ENCODE measurements at places on chromosomes 1 and 21.

DNA sequence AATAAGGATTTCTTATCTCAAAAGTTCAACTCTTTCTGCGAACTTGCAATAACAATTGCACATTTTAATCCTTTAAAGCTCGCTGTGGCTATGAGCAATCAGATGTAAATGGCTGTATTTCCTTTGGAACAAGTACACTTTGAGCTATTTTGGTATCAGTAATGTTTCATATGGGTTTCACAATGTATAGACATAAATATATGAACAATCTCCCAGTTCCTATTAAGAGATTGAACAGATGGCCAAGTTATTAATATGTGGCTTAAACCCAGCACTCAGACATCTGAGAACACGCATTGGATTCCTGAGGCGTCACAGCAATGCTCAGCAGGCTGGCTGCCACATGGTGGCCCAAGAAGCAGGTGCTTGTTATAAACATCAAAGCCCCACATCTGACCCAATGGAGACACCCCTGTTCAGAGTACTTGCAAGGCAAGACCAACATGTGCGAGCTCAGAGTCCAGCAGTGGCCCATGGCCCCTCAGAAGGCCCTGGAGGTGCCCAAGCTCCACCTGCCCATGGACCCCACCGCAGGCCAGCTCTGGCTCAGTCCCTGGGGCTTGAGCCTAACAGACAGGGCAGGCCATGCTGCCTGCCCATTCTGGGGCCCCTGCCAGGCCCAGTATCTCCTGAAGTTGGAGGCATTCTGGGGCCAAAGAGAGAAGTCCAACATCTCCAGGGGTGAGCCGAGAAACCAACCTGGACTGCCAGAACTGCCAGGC is 23.7 kb downstream of the PSMG1 start:
- no peak for DNase-seq

- DNase-seq = no peak
Measured at GRCh38 chr1:26790551-26790953, 2.8 kb downstream of the PIGV start.

- no peak for DNase-seq
Measured at GRCh38 chr1:89310505-89310904, 37.8 kb upstream of the GBP5 start.

- no peak for DNase-seq
Measured at GRCh38 chr1:29243871-29244200, 7.5 kb downstream of the PTPRU start.

DNA sequence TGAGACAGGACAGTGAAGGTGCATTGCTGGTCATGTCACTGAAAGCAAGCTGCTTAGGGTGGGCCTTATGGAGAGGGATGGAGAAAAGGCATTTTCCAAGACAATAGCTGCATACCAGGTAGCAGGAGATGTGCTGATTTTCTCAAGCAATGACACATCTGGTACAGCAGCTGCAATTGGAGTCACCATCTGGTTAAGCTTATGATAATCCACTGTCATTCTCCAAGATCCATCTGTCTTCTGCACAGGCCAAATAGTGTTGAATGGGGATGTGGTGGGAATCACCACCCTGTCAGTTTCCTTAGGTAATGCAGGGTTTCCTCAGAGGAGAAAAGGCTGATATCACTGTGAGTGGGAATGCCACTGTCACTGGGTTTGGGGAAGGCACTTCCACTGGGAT is 54.6 kb downstream of the ADSS2 start:
- no peak for DNase-seq

- DNase-seq = no peak
Measured at GRCh38 chr1:193036337-193037047, 22.7 kb downstream of the UCHL5 start.

DNA sequence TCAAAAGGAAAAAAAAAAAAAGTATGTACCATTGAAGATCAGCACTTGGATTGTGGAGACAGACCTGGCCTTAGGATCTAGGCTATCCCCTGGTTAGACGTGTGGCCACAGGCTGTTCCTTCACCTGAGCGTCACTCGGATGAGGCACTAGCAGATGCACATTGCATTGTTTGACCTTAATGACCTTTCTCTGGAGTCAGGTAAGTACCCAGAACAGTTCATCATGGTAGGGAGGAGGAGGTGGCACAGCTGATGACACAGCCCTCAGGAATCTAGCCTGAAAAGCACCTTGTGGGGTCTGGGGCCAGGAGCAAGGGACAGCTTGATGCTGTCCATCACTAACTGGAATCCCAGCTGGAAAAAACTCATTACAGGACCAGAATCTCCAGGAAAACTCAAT is 21.2 kb downstream of the NECAP2 start:
- no peak for DNase-seq

- no peak for DNase-seq
Measured at GRCh38 chr1:232684371-232685105, 54.6 kb upstream of the SIPA1L2 start.

DNA sequence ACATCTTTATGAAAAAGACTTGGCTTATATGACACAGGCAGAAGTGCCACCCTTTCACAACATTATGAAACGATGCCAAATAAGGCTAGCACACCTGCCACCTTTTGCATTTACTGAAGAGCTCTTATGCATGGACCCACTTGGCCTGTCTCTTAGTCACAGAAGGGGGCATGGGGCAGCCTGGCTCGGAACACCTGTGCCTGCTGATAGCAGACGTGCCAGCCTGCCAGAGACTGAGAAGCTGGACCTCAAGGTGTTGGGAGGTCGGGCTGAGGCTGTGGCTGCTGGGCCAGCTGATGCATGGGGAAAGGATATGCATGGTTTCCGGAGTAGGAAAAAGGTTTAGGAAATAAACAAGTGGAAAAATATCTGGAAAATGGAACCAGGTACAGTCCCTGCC is 21.5 kb downstream of the RCAN1 start:
- DNase-seq = no peak

DNA sequence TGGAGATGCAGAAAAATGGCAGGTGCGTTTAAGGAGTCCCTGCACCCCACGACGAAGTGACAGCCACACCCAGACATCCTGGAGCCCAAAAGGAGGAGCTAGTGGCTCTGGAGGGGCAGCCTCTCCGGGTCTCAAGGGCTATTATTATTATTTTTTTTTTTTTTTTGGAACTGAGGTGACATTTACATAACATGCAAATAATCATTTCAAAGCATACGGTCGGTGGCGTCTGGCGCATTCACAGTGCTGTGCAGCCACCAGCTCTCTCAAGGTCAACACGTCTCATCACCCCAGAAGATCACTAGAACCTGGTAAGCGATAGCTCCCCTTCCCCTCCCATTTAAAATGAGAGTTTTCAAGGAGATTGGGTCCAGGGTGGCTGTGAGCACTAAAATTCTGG is 67.5 kb upstream of the PDE9A start:
- no peak for DNase-seq

DNA sequence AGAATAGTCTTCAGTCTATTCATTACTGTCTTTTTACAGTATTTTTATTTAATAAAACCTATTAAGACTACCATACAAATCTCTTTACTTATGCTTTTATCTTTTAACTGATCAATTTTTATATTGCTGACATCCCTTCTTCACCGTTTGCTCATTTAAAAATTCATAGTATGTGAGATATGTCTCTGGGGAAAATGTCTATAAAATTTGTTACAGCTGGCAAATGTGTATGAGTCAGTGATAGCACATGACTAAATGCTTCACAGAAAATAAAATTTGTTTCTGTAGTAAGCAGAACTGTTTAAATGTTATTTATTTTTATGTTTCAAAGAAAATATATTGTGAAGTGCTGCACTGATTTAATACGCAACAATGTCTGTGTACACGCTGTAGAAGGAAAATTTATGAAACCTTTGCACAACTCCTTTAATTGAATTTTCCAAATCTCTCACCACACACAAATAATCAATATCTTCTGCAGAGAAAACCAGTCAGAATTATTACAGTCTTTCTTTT is 74.2 kb downstream of the ITGB3BP start:
- no peak for DNase-seq

GRCh38 chr1:113879739-113880038 is 7.7 kb downstream of the BCL2L15 start:
- no peak for DNase-seq

DNA sequence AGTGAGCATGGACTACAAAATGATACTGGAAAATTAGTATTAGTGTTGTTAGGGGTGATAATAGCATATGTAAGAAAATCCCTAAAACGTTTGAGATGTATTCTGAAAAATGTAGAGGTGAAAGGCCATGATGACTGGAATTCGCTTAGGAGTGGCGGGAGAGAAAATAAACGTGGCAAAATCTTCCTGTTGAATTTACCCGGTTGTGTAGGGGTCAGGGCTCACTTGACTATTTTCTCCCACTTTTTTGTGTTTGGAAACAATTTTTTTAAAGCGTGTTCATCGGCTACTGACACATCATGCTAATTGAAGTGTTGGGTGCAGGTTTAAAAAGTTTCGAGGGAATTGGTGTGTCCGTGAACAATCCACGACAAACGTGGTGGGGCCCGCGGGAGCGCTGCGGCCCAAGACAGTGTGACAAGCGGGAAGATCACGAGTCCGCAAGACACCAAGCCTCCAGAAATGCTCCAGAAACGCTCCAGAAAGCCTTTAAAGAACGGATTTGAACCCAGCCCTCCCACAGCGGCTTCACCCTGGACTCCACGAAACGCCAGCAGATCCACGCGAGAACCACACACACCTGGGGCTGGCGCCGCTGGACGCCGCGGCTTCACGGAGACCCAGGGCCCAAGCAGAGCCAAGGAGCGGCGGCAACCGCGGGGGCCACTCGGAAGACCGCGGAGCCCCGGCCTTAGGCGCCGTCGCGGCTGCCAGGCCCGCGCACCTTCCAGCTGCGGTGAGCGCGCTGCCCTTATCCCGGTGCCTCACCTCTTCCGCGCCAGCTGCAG is 573 bp downstream of the PSMG1 start:
- DNase-seq = peak; percentile 29

DNA sequence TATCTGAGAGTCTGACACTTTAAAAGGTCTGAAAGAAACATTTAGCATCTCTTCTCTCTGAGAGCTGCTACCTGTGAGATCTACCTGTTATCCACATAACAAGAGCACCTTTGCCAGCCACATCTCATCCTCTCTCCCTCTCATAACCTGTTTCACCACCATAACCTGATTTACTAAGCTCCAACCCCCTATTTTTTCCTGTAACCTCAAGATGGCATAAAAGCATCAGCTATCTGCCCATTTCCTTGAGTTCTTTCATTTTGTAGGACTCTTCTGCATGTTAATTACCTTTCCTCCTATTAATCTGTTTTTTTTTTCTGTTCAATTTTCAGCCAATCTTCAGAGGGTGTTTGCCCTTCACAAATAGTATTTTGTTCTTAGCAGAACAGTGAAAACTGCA is 136.5 kb upstream of the KCNK1 start:
- DNase-seq = no peak

- DNase-seq = no peak
Measured at GRCh38 chr1:36920371-36920770, 113.9 kb downstream of the GRIK3 start.

DNA sequence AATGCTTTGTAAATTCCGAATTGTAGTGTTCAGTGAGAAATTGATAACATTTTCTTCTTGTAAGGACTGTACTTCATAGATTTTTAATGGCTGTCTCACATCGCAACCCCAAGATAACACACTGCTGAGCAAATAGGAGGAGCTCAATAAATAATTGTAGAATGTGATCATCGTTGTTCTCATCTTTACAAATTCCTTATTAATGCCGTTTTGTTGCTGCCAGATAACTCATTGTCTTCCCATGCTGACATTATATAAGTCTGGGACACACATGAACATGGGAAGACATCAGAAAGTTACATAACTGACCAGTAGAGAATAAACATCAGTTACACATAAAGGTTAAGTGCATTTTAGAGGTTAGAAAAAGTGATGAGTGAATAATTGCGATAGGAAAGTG is 46.4 kb upstream of the TSPAN2 start:
- DNase-seq = no peak

DNA sequence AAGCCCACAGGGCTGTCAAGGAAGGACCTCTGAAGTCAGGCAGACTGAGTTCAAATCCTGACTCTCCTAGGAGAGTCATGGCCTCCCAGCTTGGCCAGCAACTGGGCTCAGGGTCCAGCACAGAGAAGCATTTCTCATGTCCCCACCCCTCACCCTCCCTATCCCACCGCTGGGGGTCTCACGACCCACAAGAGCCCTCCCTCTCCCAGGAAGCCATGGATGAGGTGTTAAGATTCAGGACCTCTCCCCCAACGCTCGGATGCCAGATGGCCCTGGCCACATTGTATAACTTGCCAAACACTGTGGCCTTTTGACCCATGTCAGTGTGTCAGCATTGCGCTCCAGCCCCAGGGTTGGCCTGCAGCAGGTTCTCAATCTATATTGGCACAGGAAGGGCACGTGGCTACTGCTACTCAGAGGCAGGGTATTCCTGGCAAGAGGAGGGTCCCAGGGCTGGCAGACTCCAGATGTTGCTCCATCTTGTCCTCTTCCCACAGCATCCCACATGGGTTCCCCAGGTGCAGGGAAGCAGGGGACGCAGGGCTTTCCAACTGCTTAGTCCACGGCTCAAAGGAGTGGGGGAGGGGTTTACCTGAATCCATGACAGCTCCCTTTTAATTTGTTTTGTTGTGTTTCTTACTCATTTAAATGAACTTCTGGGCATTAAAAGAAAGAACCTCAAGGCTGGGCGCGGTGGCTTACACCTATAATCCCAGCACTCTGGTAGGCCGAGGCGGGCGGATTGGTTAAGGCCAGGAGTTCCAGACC is 10.5 kb downstream of the SLC2A1 start:
- DNase-seq = no peak

- DNase-seq = no peak
Measured at GRCh38 chr1:51568231-51568935, 48.5 kb upstream of the OSBPL9 start.

GRCh38 chr1:76950306-76950705 is 83.0 kb downstream of the ST6GALNAC5 start:
- DNase-seq = no peak

- no peak for DNase-seq
Measured at GRCh38 chr1:219924342-219924741, 4.0 kb downstream of the SLC30A10 start.

Measured in anterior cingulate cortex (tissue), 58 donors.